ENCODE measurements at places on chromosomes 2 and 18.

GRCh38 chr2:134275058-134275862, 21.4 kb downstream of the MGAT5 start:
- DNase-seq = no peak

DNA sequence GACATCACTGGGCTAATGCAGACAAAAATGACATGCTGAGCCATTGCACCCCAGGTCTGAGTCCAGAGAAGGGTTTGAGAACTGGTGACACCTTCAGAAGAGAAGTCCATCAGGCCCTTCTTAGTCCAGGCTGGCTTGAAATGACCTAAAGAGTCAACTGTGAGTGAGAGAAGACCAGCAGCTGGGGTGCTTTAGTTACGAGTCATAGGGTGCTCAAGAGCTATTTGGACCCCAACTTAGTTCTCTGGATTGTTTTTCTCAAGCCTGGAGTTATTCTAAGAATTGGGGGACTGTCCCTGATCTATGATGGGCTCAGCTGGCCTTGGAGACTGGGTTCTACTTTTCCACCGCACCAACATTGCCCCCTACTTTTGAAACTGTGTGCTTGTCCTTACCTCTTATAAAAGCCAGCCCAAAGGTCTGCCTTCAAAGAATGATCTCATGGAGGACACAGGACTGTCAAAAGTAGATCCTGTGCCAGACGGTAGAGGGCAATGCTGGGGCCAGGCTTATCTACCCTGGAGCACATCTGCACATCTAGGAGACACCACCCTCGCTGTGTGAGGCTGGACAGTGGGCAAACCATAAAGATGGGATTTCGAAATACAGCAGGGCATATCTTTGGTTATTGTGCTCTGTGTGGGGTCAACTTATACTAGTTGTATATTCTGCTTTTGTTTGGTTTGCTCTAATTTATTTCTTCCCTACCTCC, 333.0 kb upstream of the SLC14A2 start:
- DNase-seq = no peak

- no peak for DNase-seq
These were observed 47.9 kb downstream of the LDLRAD4 start for GRCh38 chr18:13266218-13267100.

GRCh38 chr2:218223046-218223445, 6.1 kb downstream of the ARPC2 start:
- no peak for DNase-seq

All from substantia nigra (tissue), 51 donors.